Heart left ventricle (tissue), 16 donors: ENCODE measurements at places on chromosomes 2 and 18.

DNA sequence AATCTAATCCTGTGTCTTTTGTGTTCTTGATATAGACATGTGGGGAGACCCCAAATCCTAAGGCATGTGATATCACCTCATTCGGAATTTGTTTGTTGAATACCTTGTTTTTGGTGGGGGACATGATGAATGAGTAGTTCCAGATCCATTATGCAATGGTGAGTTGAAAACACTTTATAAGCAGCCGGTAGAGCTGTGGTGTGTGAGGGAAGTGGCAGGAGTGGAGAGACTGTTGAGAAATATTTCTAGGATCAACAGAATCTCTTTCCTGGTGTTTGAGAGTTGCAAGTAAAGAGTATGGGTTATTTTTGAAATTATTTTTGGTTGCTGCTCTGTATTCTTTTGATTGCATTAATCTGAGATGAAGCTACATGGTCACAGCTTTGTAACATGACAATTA is 34.4 kb downstream of the LHCGR start:
- DNase-seq = no peak

GRCh38 chr2:166343467-166343866 is 32.3 kb downstream of the SCN9A start:
- DNase-seq = no peak

DNA sequence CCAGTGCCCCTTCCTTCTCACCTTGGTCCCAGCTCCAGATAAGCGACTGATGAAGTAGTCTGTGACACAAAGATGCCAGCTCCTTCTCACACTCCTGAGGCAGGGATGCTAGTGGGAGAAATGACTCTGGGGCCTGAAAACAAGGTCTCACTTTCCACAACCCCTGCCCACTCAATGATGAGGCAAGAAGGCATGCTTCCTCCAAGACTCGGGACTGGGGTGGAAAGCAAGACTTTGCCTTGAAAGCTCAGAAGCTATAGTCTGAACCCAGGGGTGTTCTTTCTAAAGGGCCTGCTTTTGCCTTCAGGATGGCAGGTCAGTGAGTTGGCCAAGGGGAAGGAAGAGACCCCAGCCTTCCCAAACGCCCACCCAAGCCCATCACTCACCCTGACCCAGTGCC is 1.4 kb downstream of the CCDC142 start:
- DNase-seq = no peak

DNA sequence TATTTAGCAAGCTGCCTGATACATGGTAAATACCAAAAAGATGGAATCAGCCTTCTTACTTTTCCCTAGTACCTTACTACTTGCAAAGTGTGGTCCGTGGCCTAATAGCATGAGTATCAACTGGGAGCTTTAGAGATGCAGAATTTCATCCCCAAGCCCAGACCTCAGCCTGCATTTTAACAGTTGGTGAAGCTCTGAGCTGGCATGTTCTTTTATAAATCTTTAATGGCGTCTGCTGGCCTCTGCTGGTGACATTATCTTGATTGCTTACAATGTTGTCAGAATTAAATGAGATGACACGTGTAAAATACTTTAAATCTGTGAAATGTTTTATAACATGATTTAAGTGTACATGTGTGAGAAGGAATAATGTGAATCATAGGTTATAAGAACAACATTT is 115.1 kb upstream of the NOSTRIN start:
- no peak for DNase-seq

DNA sequence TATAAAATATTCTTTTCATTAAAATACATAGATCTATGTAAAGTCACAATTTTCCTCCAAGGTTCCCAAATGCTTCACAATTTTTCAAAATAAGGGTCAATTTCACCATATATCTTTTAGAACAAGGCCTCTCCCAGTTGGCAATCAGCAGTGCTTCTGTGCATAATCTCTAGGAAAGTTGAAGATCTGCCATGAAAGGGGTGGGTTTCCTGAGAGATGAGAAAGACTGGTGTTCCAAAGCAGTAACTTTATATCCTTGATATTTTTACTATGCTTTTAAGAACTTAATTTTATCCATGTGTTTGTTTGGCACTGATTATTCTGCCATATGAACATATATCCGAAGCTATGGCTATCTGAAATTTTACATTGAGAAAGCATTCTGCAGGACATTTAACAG is 199.4 kb upstream of the CYP26B1 start:
- no peak for DNase-seq

GRCh38 chr2:95393901-95394300 is 8.6 kb upstream of the FAHD2A start:
- no peak for DNase-seq

GRCh38 chr2:83782122-83782521 is 677.0 kb downstream of the SUCLG1 start:
- DNase-seq = no peak
